ENCODE measurements at places on chromosomes 2 and 18.

DNA sequence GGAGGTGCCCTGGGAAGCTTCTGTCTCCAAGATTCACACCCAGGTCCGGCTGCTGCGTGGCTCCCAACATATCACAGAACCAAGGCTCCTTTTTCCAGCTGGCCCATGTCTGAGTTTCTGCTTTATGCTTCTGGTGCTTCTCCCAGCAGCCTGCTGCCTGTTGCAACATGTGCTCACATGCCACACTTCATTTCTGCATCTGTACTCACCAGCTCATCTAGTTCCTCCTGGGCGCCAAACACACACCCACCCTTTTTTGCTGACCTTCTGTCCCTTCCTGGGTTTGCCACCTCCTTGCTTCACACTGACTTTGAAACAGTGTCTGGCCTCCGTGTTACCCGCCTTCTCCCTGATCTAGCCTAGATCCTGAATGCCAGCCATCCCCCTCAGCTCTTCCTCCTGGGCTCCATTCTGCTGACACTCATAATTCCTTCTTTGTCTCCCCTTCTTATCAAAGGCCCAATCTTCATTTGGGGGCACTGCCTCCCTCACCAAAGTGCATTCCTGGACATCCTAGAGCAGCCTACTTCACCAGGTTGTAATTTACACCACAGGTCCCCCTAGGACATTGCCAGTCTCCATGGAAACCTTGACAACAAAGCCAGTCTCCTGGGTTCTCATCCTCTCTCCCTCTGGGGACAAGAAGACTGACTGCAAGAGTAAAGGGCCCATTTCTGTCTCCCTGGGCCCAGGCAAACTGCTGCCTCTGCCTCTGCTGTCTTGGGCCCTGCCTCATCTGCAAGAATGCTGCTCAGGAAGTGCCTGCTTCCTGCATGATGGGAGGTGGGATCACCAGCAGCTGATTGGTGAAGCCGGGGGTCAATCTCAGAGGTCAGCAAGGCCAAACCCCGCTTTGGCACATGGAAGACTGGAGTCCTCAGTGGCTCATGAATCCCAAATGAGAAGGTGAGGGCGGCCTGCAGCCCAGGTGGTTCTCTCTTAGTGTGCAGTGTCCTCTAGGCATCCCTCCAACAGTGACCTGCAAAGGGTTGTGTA is 13.9 kb upstream of the PROM2 start:
- no peak for DNase-seq

GRCh38 chr18:7844418-7844817 is 277.3 kb downstream of the PTPRM start:
- DNase-seq = no peak

GRCh38 chr2:226904592-226904991 is 68.7 kb downstream of the RHBDD1 start:
- DNase-seq = no peak

- DNase-seq = no peak
Observed at GRCh38 chr2:2573205-2573604, 242.1 kb upstream of the MYT1L start.

DNA sequence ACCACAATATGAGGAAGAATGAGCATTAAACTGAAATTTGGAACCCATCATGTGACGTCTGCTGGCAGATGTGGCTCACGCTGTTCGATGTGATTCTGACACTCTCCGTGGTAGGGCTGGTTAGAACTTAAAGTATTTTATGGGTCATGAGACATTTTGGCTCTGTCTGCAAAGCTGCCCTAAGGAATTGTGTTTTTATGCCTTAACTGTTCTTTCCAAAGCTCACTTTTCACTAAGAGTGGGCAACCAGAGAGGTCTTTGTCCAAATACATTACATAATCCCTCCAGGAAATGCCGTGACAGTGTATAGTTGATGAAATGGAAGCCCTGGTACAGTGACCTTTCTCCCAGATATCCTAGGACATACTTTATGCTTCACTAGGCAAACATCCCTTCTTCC is 119.1 kb downstream of the AQP4 start:
- peak; percentile 27 for DNase-seq

- DNase-seq = no peak
Observed at GRCh38 chr2:174750923-174751441, 13.3 kb downstream of the CHRNA1 start.

GRCh38 chr2:205408696-205409095 is 273.6 kb upstream of the NRP2 start:
- DNase-seq = no peak

DNA sequence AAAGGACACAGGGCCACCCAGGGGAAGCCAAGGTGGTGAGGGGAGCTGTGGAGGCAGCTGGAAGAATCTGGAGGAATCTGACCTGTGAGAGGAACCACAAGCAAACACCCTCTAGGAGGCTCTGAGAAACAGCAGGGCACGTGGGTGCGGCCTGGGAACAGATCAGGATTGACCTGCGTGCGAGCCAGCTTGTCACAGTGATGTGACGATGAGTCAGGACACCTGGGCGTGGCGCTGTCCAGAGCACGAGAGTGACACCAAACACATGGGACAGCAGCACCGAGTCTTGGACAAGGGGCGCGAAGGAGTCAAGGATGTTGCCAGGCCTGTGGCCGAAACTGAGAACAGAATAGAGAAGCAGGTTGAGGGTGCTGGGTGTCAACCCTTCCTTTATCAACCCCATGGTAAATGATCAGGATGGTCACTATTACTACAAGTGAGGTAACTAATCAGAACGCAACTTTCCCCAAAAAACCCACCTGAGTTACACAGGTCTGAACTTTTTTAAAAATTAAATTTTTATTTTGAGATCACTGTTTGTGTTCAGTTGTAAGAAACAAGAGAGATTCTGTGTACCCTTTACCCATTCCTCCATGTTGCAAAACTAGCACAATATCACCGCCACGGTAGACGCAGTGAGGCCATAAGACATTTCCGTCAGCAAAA is 637 bp upstream of the SFT2D3 start:
- peak; percentile 29 for DNase-seq

- DNase-seq = no peak
Observed at GRCh38 chr2:137942833-137943677, 21.2 kb upstream of the HNMT start.

GRCh38 chr2:201790989-201791388 is 10.3 kb upstream of the ALS2 start:
- DNase-seq = no peak

DNA sequence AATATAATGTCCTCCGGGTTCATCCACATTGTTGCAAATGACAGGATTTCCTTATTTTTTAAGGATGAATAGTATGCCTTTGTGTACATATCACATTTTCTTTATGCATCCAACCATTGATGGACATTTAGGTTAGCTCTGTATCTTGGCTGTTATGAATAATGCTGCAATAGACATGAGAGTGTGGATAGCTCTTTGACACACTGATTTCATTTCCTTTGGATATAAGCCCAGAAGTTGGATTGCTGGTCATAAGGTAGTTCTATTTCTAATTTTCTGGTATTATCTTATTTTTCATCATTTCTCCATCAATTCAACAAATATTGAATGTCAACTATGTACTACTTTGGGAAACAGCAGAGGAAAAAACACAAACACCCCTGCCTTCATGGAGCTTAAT is 423.3 kb downstream of the MTX2 start:
- DNase-seq = no peak

- DNase-seq = no peak
Observed at GRCh38 chr2:41832218-41832617, 215.6 kb upstream of the PKDCC start.

DNA sequence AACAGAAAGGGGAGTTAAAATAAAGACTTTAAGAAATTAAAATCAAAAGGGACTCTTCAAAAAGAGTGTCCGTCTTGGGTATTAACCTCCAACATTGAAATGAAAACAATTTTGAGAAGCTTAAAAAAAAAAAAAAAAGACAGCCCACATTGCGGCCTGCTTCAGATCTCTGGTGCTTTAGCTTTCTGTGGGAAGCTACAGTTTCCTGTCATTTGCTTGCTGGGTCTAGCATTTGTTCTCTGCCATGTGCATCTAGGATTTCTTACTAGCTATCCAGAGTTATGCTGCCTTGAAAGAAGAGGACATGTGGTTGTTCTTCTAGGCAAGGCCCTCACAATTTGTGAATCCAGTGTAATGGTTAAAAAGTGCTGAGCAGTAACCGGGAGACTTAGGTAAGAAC is 375.3 kb downstream of the SLC4A3 start:
- DNase-seq = no peak

GRCh38 chr2:173793709-173794565 is 171.2 kb downstream of the SP3 start:
- no peak for DNase-seq

GRCh38 chr2:232878855-232879617 is 9.0 kb downstream of the SNORC start:
- DNase-seq = no peak

DNA sequence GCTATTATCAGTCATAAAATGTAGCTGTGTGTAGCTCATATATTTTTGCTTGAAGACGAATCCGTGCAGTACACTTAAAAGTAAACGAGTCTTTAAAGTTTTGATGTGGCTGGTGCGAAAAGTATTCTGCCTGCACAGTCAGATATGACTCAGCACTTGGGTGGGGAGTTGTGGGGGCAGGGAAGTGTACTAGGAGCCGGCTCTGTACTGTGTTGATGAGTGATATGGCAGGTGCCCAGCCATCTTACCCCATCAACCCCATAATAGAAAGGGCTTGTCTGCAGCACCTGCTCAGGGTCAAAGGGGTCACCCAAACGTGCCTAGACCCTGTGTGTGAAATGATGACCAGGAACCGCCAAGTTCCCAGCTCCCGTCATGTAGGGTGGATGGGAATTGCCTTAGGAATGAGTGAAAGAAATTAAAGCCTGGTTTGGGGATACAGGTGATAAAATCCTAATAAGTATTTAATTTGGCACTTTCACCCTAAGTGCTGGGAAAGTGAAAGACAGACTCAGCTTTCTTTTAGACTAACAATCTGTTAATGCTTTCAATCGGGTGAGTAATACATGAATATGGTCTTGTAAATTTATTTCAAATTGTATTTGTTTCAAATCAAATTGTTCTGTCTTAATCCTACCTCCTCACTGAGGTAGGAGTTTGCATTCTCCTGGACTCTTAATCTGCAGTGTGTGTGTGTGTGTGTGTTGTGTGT is 48.0 kb downstream of the BCL2L11 start:
- DNase-seq = peak; percentile 68

DNA sequence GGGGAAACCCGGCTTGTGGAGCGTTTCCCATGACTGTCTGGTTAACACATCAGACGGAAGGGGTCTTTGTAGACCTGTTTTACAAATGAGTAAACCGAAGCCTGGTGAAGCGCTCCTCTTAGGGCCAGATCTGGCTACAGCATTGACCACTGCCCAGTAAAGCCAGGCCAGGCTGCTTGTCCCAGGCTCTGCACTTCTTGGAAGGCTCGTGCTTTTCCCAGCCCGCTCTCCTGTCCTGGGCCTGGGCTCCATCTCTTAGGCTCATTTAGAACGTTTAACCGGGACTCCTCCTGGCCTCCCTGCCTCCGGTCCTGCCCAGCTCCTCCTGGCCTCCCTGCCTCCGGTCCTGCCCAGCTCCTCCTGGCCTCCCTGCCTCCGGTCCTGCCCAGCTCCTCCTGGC is 4.8 kb downstream of the GPC1 start:
- no peak for DNase-seq

Data from mesenchymal stem cell (in vitro differentiated cells and primary cell).